ENCODE measurements at places on chromosomes 4 and X. TPM values are rescaled to one million over a fixed set of nuclear protein-coding genes. Genes with fewer than 3 reads are reported as not detected.

- DNase-seq, result no peak
Measured at GRCh38 chrX:150566734-150567182, 1.7 kb upstream of the MTM1 start.

- no peak for DNase-seq
Measured at GRCh38 chr4:8437281-8437680, 3.2 kb downstream of the ACOX3 start.

SGMS2 gene
- 0.73 TPM for total RNA-seq

GRCh38 chrX:101415180-101416145 is 7.4 kb downstream of the HNRNPH2 start:
- no peak for DNase-seq

GRCh38 chrX:39502486-39502885 is 595.3 kb downstream of the BCOR start:
- DNase-seq, result no peak

DNA sequence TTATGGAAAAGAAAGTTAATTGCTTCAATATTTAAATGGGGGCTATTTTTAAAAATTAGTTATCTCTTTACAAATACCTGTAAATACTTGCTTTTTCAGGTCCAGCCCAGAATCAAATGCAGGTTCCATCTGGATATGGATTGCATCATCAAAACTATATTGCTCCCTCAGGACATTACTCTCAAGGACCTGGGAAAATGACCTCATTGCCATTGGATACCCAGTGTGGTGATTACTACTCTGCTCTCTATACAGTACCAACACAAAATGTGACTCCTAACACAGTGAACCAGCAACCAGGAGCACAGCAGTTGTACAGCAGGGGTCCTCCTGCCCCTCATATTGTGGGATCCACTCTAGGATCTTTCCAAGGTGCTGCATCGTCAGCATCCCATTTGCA is 29.2 kb downstream of the SEC24B start:
- no peak for DNase-seq

DNA sequence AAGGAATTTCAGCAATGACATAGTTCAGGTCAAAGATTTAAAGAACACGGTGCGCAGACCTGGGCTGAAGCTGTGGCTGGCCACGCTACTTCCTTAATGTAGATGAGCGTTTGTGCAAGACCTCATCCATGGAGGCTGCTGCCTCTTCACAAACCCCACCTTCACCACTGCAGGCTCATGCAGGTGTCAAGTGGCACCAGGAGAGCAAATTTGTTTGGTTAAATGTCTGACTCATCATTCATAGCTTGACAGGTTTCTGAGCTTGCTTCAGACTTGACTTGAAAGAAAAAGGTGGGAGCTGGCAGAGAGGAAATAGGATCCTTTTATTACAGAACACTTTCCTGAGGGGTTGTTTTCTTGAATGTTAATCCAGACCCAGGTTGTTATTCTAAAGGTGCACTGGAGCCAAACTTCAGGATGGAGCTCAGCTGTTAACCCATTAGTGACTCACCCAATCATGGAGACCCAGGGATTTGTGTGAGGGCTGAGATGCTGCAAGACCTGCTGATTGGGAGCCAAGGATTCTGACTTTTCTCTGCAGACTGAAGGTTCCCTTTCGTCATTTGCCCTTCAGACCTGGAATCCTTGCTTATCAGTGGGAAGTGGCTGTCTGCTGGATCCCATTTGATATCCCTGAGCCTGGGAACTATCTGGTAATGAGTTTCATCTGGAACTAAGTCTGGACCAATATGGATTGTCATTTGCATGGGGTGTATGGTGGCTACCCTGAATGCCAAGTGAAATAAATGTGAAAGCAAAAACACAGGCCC is 315.3 kb downstream of the PTTG2 start:
- DNase-seq, result no peak

GRCh38 chr4:116132946-116133345 is 952.4 kb downstream of the TRAM1L1 start:
- no peak for DNase-seq

DNA sequence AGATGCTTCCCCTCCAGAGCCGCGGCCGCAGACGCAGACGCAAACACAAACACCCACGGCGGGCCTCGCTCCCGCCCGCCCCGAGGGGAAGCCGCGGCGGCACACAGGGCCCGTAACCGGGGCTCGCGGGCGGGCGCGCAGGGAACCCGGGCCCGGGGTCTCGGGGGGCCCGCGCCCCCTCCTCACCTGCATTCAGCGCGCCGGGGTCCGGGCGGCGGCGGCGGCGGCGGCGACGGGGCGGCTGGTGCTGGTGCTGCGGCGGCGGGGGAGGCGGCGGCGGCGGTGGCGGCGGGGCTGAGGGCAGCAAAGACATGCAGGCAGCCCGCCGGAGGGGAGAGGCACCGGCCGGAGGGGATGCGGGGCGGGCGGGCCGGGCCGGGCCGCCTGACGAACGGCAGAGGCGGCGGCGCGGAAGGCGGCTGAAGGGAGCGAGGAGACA is 255 bp upstream of the CNOT6L start:
- DNase-seq, result no peak

DNA sequence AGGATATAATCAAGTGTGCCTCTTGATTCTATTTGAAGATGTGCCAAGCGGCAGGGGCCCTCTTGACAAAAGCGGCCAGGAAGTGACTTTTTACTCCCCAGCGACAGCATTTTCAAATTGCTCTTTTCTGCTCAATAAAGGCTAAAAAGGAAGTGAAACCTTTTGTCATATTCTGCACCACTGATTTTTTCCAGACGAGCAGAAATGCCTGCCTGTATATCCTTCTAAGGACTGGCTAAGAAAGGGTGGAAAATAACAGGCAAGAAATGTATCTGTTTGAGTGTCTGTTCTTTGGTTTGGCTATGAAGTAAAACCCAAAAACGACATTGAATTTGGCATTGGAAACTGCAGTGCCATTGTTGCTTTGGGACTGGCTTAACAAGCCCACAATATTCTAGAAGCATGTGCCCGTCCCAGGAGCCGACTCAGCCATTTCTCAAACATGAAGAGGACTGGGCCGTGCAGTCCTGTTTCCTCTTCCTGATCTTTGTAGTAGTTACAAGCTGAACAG is 25.4 kb downstream of the TMSB4X start:
- no peak for DNase-seq

PARM1 gene
- total RNA-seq, result 5.2 TPM

- DNase-seq, result no peak
Measured at GRCh38 chrX:36573720-36574119, 434.4 kb upstream of the FAM47C start.

CT45A5 gene
- total RNA-seq, result not detected

DNA sequence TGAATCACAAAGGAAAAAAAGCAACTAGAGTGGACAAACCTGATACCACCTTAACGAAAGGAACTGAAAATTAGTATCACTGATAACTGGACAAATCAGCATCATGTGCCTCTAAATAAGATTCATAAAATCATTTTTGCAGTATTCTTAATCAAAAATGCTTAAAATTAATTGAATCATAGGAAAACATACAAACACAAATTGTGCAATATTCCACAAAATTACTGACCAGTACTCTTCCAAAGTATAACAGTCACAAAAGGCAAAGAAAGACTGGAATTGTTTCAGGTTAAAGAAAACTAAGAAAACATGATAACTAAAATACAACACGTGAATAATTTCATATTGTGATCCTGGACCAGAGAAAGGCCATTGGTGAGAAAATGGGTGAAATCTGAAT is 27.1 kb downstream of the FBXW7 start:
- DNase-seq, result no peak

DNA sequence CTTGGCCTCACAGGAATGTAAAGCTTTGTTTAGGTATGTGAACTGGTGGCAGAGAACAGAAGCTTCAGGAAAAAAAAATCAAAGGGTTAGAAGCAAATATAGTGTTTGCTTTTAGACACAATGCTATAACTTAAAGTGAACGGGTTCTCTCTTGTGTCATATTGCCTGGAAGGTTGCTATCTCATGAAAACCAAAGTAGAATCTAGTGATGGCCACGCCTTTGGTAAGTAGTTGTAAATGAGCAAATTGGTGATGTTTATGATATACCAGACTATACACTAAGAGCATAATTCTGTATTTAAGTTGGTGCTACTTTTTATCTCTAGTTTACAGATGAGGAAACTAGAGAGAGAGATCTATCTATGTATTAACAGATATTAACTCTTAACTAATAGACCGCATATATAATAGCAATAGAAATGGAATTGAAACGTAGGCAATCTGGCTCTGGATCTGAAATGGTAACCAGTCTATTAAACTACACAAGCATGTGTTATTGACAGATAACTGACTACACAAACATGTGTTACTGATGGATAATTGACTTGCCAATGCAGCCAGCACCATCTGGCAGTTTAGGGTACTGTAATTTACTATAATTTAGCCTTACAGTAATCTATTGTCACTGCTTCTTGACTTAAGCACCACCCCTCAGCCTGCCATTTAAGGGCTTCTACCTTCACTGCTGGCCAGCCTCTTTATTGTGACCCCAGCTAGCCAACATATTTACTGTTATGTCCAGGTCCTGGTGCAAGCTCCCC is 40.8 kb downstream of the HCCS start:
- DNase-seq, result no peak

DNA sequence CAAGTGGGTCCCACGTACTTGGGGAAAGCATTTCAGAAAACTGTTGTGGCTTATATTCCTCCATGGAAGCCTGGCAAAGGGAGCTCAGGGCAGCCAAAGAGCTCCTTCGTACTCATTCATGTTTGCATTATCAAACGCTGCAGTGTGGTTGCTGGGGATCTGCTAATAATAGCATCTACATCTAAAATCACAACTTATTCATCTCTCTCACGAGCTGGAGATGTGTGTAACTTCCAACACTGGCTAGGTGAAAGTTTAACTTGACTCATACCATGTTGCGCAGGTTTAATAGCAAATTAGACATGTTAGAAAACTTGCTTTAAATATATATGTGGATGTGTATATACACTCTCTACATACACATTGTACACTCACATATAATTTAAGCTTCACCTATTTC is 415.1 kb downstream of the AFF2 start:
- DNase-seq, result no peak

DNA sequence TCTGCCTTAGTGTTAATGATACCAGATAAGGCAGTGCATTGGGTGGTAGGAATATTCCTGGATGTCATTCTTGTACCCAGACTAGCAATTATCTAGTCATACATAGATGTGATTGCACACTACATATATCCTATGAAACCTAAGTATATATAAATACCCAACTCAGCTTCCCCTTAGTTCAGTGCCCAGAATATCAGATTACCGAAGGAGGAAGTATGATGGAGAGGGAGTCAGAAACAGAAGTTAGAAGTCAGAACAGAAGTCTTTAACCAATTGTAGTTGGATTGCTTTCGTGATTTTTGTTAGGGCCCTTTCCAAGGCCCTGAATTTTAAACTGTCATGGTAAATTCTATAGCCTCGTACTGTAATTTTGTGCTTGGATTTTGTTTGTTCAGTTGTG is 42.9 kb downstream of the MOB1B start:
- no peak for DNase-seq

- no peak for DNase-seq
Measured at GRCh38 chrX:50627696-50628095, 157.1 kb upstream of the DGKK start.

ATP1B4 gene
- total RNA-seq, result not detected

JADE3 gene
- total RNA-seq, result 25.2 TPM

DNA sequence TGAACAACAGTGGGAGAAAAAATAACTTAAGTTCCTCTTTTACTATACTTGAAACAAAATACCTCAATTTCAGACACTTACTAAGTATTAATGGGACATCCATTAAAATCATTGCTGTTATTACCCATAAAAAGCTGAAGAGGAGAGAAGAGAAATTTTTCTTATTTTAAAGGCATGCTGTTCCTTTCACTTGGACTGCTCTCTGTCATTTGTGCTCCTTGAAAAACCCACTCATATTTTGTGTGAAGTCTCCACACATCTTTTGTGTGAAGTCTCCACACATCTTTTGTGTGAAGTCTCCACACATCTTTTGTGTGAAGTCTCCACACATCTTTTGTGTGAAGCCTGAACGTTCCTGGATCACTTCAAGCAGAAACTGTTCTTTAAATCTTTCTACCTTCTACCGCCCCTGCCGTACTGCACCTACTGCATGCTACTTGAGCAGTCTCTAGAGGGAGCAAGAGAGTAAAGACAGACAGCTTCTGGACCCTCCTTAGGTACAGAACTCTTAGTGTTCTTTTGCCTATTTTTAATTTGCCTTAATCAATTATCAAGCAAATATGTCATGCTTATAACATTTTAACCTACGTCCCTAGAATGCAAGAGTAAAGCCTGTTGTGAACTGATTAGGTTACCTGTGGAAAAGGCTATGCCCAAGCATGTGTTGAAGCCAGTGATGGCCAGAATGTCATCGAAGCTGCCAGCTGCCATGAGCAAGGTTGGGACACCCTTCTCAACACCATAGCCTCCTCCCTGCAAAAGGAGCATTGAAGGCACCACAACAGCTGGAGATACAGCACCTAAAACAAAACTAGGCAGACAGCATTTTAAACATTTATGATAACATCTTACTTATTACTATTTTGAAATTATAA is 27.1 kb upstream of the SLC9B1 start:
- no peak for DNase-seq

MTNR1A gene
- 0.50 TPM for total RNA-seq

DNA sequence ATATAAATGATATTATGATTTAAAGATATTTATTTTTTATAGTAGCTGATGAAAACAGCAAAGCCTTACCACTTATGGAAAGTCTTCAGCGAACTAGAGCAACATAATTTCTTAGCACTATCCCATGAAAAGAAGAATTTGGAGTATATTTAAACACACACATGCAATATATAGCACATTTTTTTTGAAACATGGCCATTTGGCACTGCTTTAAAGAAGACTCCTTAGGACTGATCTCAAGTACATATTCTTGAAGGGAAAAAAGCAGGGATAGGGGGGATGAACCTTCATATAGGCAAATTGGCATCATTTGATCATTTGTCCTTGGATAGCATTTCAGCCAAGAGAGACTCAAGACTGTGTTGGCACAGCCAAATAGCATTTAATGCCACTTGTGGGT is 193.3 kb downstream of the ANKRD50 start:
- no peak for DNase-seq

DNA sequence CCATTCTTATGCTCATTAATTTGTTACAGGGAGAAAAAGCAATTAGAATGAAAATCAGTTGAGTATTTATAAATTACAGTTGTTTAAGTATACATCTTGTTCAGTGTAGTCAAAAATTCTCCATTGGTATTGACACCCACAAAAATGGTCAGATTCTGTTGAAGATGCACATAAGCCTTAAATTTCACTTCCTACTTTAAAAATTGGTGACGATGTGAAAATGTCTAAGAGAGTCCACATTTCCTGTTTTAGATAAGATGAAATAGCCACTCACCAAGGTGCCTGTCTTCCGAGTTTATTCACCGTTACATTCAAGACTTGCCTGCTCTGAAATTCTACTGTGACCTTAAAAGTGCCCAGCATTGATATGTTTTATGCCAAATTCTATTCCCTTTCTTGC is 93.6 kb downstream of the GPR143 start:
- DNase-seq, result no peak

GRCh38 chr4:122914292-122914904 is 8.0 kb downstream of the NUDT6 start:
- no peak for DNase-seq

SMR3B gene
- not detected for total RNA-seq

MAGEA2B gene
- not detected for total RNA-seq

- no peak for DNase-seq
Measured at GRCh38 chr4:87461281-87461700, 38.9 kb downstream of the NUDT9 start.
